ENCODE measurements at places on chromosomes 4 and X.

GRCh38 chr4:158259955-158260575 lies 49.8 kb downstream of the TMEM144 start:
- DNase-seq, result peak; percentile 37

DNA sequence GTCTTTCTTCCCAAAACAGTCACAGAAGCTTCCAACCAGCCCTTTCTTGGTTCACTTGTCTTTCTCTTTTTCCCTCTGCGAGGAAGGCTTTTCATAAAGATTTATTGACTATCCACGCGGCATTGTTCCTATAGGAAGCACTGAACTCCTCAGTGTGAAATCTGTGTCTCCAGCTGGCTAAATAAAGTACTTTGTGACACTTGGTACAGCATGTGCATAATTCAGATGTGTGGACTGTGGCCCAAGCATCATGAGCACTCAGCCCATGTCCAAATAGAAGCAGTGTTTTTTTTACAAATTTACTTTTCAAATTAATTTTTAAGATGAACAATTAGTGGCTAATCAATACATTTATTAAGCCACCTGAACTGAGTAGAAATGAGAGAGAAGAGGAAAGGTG lies 146.4 kb downstream of the EDA start:
- DNase-seq, result no peak

- no peak for DNase-seq
These were observed 1.5 kb upstream of the MAP7D2 start for GRCh38 chrX:20118065-20118824.

DNA sequence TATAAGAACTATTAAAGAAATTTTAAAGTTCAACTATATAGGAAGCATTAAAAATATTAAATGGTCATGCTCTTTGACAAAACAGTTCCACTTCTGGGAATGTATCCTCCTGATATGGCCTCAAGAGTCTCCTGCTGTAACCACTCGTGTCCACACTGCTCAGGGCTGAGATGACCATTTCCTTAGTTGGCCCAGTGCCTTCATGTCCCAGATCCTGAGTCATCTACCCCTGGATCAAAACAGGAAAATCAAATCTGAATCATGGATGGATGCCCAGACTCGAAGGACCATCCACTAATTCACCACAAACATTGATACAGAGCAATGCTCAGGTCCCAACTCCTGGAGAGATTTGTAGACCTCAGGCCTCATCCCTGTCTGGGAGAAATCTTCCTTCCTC lies 44.7 kb downstream of the GPRASP3 start:
- peak; percentile 71 for DNase-seq

GRCh38 chr4:182307746-182308145 lies 64.5 kb downstream of the TENM3 start:
- DNase-seq, result peak; percentile 99

DNA sequence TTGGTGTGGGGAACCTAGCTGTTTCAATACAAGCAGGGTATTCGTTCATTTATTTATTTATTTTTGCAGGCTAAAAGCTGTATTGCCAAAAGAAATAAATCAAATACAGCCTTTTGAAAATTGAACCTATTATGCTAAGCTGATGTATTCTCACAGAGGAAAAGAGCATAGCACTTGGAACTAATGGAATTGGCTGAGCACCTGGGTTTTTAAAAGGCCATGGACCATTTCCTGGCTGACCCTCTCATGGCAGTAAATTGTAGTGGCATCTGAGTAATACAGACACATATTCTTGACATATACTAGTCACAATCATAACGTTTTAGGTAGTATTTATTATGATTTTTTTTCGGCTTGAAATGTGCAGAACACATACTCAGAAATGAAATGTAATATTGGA lies 71.8 kb upstream of the ALG13 start:
- no peak for DNase-seq

- DNase-seq, result no peak
These were observed 220.9 kb downstream of the DTHD1 start for GRCh38 chr4:36502350-36502749.

GRCh38 chr4:2339458-2340271 lies 77.8 kb upstream of the MXD4 start:
- no peak for DNase-seq

GRCh38 chrX:83077606-83078005 lies 430.5 kb upstream of the POU3F4 start:
- peak; percentile 2 for DNase-seq

- no peak for DNase-seq
These were observed 37.6 kb downstream of the PDHA1 start for GRCh38 chrX:19381326-19381725.

- peak; percentile 56 for DNase-seq
These were observed at the start of gene HAND2 for GRCh38 chr4:173529477-173530325. Gene HAND2 (minus strand): TSS chr4:173530229. CDS start chr4:173529289, 940 bp downstream.

DNA sequence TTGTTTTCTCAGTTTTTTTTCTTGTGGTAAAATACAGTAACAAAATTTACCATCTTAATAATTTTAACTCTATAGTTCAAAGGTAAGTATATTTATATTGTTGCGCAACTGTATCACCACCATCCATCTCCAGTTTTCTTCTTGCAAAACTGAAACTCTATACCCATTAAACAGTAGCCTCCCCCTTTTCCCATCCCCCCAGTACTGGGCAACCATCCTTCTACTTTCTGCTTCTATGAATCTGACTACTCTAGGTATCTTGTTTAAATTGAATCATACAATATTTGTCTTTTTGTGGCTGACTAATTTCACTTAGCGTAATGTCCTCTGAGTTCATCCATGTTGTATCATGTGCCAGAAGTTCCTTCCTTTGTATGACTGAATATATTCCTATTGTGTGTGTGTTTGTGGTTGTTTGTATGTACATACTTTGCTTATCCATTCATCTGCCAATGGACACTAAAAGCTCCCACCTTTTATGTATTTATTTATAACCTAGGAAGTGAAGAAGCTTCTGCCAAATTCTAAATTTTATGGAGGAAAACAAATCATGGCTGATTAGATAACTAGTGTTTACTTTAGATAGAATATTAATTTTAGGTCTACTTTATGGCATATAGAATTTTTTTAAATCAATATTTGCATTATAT lies 10.0 kb downstream of the ABHD18 start:
- peak; percentile 28 for DNase-seq

- peak; percentile 83 for DNase-seq
These were observed 7.8 kb downstream of the ZCCHC4 start for GRCh38 chr4:25320336-25320735.

- DNase-seq, result no peak
These were observed 25.4 kb upstream of the AFAP1 start for GRCh38 chr4:7964890-7965662.

- DNase-seq, result no peak
These were observed 56.6 kb downstream of the TMEM131L start for GRCh38 chr4:153522802-153523094.

DNA sequence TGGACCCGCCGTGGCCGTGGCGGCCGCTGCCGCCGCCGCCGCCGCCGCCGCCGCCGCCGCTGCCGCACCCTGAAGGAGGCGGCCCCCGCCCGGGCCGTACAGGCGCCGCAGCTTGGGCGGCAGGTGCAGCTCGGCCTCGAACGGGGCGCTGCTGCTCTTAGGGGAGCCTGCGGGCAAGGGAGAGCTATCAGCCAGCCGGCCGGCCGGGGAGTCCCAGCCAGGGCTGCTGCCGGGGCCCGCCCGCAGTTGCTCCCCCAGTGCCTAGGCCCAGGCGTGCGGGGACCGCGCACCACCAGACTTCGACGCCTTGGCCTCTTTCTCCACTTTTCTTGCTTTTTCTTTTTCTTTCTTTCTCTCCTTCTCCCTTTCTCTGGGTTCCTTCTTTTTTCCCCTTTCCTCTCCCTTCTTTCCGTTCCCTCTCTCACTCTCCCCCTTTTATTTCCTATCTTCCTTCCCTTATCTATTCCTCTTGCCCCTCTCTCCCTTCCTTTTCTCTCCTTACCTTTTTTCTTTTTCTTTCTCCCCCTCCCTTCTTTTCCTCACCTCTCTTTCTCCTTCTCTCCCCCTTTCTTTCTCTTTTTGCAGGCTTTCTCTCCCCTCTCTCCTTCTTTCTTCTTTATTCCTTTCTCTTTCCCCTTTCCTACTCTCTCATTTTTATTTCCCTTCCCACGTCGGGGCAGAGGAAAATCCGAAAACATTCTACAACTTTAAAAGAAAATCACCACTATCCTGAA lies 2.0 kb downstream of the ARX start:
- DNase-seq, result no peak

DNA sequence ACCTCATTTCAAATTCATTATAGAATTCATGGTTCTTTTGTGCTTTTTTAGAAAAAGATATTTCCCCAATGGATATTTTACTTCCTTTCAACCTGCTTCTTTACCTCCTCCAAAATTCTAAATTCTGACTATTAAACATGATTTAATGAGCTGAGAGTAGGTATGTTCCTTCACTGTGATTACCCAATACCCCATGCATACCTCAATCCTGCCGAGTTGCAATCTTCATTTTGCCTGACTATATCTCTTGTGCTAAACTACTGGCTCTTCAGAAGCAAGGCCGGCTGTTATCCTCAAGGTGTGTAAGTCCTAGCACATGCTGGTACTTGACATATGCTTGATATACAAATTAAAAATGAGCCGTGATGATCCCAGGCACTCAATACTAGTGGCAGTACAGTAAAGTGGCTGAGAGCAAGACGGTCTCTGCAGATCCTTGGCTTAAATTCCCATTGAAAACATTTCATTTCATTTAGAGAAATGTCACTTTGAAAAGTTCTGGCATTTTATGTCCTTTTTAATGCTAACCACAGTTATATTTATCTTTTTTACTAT lies 320.4 kb downstream of the KCNIP4 start:
- DNase-seq, result no peak

- no peak for DNase-seq
These were observed 28.0 kb downstream of the RBM47 start for GRCh38 chr4:40601641-40602040.

GRCh38 chr4:48225368-48226141 lies 44.1 kb downstream of the TEC start:
- DNase-seq, result no peak

- DNase-seq, result no peak
These were observed 270.6 kb downstream of the BANK1 start for GRCh38 chr4:102061133-102061532.

DNA sequence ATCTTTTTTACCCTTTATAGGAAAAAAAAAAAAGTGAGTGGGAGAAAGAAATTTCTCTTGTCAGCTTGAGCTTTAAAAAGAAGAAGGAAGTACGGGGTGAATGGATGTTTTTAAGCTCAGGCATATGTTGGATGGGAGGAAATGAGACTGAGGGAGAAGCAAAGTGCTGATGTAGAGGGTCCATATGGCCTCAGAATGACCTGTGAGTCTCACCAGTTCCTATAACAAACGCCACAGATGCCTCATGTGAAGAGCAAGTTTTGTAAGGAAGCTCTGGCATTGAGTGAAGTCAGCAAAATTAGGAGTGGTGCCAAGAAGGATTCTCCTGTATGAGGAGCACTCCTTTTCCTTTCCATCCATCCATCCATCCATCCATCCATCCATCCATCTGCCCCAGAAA lies 214.6 kb downstream of the PTTG2 start:
- DNase-seq, result no peak

DNA sequence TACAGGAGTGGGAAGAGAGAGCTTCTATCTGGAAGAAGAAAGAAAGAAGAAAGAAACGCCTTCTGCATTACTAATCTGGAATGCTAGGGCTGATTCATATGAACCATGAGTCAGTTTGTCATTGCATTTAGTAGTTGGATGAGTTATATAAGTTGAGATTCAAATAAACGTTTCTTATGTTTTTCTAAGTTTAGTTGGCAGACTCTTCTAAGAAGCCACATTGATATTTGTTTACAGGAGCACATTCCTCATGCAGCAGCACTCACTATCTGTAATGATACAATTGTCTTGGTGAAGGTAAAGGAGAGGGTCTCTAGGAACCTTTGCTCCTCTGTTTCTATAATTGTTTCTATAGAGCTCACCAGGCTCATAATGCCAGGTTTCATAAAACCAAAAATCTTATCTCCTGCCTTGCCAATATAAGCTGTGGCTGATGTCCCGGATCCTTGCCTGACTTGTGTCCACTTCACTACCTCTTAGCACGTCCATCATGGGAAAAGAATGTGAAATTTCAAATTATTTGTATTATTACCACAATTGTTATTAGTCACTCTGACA lies 39.5 kb downstream of the HOPX start:
- DNase-seq, result peak; percentile 93

DNA sequence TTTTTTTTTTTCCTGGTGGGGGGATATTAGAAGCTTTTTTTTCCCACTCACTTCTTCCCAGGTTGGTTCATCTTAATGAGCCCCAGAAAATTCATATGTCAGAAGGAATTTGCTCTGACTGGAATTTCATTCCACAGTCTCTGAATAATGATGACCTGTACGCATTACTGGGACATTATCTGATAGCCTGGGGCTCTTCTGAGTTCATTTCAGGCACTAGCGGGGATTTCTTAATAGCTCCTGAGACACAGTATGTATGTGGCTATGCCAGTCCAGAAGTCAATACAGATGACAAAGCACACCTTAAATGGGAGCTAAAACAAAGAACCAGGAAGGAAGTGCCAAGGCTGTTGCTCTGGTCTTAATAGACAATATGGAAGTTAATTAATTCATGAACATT lies 295.2 kb upstream of the IGFBP7 start:
- DNase-seq, result no peak

GRCh38 chrX:104913348-104913747 lies 307.1 kb downstream of the TEX13A start:
- peak; percentile 25 for DNase-seq

- DNase-seq, result no peak
These were observed 70.4 kb downstream of the SHROOM2 start for GRCh38 chrX:9856588-9856987.

- peak; percentile 21 for DNase-seq
These were observed at the start of gene MGARP for GRCh38 chr4:139279760-139280620. Gene MGARP (minus strand): TSS chr4:139280225. CDS start chr4:139280158, 67 bp downstream.

DNA sequence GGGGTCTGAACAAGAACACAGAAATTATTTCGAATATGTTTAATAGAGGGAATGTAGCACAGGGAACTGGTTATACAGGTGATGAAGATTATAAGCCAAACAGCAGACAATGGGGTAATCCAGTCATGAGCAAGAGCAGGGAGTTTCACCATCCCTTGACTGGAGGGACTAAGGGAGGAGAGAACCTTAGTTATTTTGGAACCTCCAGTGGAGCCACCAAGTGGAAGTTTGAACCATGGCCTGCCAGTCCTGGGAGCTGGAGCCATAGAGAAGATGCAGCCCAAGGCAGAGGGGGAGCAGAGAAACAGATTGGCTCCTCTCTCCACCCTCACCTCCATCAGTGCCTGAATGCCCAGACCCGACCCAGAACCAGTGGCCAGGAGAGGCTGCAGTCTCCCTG lies 264.6 kb upstream of the RASGEF1B start:
- DNase-seq, result no peak

GRCh38 chr4:104420766-104421165 lies 73.9 kb downstream of the CXXC4 start:
- DNase-seq, result no peak

- no peak for DNase-seq
These were observed 50.3 kb downstream of the NSUN7 start for GRCh38 chr4:40800064-40800463.
